NCI-H460 (cell line): ENCODE measurements at places on chromosomes 7 and 10.

DNA sequence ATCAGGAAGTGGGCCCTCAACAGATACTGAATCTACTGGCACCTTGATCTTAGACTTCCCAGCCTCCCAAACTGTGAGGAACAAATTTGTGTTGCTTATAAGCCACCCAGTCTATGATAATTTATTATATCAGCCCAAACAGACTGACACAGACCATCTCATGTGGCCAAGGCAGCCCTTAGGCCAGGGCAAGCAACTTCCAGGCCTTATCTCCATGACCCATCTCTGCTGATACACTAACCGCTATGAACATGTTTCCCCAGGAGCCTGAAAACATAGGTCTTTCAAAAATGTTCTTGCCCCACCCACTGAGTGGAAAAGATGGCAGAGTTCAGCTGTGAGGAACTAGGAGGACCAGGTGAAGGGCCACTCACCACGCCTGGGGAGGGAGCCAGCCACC lies 3.2 kb upstream of the BLOC1S2 start:
- DNase-seq: no peak

DNA sequence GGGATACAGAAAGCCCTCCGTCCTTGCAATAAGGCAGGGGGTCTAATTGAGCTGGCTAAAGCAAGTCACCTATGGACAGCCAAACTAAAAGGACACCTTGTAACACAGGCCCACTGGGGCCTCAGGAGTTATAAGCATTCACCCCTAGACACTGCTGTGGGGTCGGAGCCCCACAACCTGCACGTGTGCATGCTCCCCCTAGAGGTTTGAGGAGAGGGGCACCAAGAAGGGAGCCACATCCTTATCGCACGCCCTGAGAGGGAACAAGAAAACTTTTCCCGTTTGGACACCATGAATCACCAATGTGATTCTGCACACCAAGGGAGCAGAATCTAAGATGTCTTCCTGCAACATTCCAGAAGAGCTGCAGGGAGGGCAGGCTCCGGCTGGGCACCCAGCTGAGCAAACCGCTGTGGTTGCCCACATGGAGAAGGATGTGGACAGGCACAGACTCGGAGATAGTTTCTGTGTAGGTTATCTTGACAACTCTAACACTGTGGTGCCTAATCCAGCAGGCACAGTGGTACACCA lies 17.7 kb upstream of the TARP start:
- DNase-seq: no peak

DNA sequence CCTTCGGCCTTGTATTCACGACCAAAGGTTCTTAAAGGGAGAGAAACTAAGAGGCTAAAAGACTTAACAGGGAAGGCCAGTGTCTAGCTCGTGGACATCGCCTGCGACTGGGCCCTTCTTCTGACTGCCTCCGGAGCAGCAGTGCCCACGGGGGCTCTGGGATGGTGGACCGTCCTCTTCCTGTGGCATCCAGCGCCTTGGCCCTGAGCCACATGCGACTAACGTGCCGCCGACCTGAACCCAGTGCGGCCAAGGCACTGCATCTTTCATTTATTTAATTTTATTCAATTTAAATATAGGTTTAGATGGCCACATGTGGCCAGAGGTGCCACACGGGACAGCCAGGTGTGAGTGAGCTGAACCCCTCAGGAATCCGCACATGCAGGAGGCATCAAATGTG lies 451.7 kb downstream of the PTPRN2 start:
- DNase-seq: no peak

DNA sequence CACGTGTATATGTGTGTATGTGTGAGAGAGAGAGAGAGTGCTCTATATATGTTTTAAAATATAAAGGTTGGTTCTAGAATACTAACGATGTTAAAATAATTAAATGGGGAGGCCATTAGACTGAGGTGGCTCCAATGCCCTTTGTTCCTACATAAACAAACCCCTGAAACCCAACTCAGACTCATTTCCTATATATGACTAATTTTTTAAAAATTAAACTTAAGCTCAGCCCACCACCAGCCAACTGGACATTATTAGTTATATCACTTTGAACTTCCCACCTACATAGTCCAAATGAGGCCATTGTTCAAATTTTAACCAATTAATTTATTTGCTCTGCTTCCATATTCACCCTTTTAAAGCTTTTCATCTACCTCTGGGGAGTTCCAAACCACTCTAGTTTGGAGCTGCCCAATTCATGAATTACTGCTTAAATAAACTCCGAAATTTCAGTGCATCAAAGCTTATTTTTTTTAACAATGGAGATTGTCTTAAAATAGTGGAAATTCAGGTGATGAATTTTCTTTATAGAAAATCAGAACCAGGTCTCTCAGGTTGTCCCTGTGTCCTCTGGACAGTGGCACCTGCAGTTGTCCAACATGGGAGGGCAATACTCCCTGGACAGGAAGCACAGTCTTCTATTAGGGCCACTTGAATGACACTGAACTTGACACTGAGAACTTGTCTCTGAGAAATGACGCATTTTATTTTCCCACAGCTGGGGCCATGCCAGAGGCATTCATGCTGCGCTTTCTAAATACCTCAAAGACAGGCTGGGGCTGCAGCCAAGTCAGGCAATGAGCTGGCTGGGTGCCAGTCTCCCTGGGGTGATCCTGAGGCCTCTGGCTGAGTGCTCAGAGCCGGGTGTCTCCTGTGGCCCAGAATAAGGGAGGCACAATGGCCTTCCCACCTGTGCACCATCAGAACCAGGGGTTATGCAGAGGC lies 109.5 kb upstream of the TMEM72 start:
- DNase-seq: no peak

DNA sequence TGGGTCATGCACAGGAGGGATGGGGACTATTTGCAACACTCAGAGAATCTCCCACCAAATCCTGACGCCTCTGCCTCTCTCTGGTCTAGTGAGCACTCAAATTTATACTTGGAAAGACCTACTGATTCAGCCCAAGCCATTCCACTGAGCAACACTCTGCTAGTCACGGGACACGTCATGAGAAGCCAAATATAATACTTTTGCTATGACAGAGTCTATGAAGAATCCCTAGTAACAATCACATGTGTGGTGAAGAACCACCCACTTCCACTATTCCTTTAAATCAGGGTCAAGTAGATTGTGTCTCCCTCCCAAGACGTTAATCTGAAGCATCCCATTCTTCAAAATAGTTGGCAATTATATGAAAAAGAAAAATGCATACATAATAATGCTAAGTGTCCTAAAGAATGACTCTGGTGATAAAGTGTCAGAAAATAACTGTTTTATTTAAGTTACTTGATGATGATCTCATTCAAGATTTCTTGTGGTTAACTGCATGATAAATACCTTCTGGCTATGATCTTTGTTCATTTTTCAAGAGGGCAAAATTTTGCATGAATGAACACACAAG lies 28.5 kb downstream of the CHCHD3 start:
- peak; percentile 14 for DNase-seq

GRCh38 chr7:39301543-39301942 lies 264.7 kb upstream of the YAE1 start:
- no peak for DNase-seq

GRCh38 chr10:86401588-86402282 lies 35.1 kb upstream of the GRID1 start:
- DNase-seq: no peak

DNA sequence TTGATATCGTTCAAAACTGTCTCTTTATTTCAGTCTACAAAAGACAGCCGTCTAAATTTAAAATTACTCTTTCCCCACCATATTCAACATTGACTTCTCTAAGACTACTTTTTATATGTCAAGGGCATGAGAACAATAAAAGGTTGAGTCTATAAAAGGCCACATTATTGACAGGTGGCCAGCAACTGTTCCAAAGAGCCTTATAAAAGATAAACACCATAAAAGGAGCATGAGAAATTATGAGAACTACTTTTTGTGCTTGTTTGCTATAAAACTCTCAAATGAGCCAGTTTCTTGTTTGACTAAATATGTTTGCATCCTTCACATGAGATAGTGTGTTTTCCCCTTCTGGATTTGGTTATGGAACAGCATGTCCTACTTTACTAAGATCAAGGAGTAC lies 189.2 kb downstream of the THSD7A start:
- no peak for DNase-seq

DNA sequence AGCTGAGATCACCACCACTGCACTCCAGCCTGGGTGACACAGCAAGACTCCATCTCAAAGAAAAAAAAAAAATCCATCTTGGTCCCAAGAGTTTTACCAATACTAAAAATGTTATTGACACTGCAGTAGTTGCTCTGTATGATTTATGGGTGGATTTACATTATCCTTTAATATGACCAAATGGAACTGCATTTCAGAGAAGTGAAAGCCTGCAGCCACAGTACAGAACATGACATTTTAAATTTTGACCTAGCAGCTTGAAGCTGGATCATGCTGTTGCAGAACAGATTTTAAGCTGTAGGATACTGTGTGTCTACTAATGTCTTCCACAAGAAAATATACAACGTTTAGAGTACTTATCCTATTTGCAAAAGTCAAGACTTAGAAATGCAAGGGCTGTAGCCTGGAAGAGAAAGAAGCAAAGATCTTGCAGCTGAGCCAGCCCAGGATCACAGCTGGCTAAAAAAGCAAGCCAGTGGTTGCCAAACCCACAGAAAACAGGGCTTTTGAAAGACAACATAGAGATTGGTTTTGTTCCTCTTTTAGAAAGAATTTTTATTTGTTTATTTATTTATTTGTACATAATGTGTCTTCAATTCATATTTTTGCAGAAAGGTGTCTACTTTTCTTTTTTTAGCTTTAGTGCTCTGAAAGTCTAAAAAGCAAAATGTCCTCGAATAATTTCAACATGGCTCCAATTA lies 55.2 kb upstream of the WNT16 start:
- no peak for DNase-seq

DNA sequence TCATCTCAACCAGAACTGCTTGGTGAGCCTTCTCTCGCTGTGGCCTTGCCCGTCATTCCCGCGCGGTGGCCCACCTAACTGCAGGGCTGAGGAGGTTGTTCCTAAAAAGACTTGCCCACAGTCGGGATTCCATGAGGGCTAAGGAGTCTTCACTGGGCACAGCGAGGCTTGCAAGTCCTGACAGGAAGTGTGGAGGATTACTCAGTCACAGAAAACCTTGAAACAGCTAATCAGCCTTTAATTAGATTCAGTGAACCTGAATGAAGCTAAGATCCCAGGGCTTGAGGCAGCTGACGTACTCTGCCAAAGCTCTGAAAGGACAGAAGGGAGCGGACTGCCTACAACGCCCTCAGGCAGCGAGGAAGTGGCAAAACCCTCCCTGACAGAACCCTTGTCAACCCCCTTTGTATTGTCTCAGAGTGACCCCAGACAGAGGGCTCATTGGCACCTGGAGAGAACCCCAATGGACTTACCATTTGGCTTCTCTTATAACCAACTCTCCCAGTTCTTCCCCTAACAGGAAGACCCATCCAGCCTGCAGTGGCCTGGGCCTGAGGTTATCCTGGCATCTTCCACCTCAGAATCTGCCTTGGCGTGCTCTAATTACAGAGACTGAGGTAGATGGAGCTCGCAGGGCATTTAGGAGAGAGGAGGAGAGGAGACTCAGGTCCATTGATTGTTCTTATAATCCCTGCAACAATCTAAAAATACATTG lies 2.5 kb upstream of the LAMB4 start:
- no peak for DNase-seq

DNA sequence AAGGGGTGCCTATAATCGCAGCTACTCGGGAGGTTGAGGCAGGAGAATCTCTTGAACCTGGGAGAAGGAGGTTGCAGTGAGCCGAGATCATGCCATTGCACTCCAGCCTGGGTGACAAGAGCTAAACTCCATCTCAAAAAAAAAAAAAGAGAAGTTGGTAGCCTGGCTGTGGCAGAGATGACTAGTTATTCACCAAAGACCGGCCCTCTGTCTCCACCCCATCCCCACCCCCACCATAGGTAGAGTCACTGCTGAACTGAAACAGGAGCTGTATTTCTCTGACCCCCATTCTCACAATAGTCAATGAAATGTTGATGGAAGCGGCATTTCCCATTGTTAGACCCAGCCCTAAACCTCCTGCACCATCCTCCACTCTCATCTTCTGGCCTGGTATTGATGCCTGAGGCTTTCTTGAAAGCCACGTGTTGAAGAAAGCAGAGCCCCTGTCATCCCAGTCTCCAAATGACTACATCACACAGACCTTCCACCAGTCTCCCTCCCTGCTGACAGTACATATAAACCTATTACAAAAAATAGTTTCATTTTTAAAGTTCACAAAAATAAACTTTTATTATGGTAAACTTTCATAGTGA lies 9.4 kb upstream of the PIK3CG start:
- no peak for DNase-seq

DNA sequence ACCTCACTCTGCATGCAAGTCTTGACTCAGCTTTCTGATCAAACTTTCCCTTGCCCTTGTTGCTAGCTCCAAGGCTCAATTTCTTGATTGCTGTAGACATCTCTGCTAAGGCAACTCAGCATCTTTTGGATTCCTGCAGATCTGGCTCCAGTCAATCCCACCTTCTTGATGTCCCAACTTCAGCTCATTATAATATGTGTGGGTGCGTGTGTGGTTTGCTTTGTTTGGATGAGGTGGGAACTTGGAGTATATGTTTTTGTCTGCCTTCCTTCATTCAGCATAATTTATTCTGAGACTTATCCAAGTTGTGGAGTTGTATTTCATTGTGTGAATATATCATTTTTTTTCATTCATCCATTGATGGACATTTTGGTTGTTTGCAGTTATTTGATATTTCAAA lies 364.8 kb upstream of the IGFBP3 start:
- no peak for DNase-seq

DNA sequence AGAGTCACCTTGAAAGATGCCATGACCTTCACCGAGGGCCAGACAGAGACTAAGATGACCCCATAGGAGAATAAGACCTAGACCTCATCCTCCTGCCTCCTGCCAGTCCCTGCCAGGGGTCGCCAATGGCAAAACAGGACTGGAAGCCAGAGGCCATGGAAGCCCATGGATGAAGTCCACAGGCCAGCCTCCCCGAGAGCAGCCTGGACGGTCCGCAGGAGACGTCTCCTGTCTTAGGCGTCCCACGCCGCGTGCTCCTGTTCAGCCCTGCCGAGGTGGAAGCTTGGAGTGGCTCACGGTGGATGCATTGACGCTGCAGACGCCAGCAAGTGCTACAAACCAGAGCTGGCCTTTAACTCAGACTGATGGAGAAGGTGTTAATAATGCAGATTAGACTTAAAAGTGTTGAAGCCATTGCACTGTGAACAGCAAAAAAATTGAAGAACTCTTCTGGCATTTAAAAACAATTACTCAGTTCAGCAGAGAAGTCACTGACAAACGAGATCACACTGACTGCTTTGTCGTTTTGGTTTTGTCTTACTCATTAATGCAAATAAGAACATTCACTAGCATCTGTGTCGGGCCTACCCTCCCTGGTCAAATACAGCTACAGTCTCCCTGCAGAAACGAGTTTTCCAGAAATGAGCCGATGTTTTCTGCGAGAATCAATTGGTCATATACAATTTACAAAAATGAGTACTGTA lies 38.1 kb upstream of the FAM20C start:
- no peak for DNase-seq

- no peak for DNase-seq
Measured at GRCh38 chr7:14682910-14683465, 219.6 kb downstream of the DGKB start.

GRCh38 chr10:121106611-121107010 lies 255.4 kb downstream of the WDR11 start:
- DNase-seq: no peak
